ENCODE measurements at places on chromosomes 11 and 22.

DNA sequence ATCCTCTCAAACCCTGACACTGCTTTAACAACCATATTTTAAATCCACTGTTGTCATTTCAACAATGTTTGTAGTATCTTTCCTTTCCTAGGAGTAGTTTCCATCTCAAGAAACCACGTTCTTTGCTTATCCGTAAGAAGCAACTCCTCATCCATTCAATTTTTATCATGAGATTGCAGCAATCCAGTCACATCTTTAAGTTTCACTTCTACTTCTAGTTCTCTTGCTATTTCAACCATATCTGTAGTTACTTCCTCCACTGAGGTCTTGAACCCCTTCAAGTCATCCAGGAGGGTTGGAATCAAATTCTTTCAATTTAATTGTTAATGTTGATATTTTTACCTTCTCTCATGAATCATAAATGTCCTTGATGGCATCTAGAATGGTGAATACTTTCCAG is 22.4 kb downstream of the CCDC82 start:
- DNase-seq = no peak

DNA sequence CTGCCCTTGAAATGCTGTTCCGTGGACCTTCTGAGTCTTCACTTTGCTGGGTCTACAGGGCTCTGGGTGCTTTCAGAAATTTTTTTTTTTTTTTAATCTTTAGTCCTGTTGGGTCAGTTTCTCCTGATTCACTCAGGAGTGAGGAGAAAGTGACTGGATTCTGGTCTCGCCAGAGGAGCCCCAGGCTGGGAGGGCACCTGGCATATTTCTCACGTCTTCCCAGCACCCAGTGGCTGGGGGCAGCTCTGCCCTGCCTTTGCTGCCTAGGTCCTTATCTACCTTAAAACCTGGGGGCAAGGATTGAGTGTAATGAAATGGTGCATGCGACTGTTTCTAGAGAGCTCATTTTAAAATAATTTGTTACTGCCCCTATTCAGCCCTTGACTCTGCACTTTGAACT is 23.3 kb downstream of the SAMM50 start:
- DNase-seq = no peak

GRCh38 chr22:17876306-17876831 is 102.1 kb upstream of the BID start:
- DNase-seq = no peak

DNA sequence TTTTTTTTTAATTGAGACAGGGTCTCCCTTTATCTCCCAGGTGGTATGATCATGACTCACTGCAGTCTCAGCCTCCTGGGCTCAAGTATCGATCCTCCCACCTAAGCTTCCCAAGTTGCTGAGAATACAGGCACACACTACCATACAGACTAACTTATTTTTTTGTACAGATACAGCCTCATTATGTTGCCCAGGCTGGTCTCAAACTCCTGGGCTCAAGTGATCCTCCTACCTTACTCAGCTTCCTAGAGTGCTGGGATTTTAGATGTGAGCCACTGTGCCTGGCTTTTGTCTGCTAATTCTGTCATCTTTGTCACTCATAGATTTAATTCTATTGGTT is 43.5 kb downstream of the CBL start:
- no peak for DNase-seq

- no peak for DNase-seq
These were observed 98.2 kb downstream of the MSANTD4 start for GRCh38 chr11:105923807-105924206.

DNA sequence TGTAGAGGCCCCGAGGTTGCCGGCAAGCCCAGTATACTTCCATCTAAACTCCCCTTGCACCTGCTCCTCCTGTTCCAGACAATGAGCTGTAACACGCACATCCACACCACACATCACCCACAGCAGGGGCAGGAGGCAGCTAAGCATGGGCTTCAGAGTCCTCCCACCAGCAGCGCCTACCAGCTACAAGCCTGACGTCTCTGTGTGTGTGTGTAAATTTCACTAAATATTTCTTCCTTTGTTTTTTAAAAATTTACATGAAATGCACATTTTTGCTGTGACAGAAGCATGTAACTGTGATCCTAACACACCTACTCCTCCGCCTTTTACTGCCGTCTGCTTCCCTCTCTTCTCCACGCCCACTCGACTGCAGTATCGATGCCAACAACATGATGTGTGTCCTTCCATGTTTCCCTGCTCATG is 29.4 kb upstream of the PACSIN2 start:
- no peak for DNase-seq

DNA sequence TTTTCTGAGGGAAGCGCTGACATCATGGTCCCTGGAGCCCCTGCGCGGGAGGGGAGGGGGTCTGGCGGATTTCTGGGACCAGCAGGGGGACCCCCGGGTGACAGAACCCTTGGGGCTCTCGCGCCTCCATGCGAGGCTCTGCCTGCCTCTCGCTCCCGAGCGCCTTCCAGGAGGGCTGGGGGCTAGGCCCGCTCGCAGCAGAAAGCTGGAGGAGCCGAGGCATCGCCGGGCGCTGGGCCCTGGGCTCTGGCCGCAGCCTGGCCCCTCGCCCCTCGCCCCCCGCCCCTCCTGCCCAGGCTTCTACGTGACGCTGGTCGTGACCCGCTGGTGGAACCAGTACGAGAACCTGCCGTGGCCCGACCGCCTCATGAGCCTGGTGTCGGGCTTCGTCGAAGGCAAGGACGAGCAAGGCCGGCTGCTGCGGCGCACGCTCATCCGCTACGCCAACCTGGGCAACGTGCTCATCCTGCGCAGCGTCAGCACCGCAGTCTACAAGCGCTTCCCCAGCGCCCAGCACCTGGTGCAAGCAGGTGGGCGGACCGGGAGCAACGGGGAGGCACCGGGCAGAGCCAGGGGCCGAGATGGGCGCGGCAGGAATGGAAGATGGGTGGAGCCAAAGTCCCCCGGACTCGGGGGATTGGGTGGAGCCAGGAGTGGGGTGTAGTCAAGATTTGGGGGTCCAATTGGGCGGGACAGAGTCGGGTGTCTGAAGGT is 5.4 kb downstream of the BEST1 start:
- no peak for DNase-seq
